ENCODE measurements at places on chromosomes 11 and 22. TPM values are rescaled to one million over a fixed set of nuclear protein-coding genes. Genes with fewer than 3 reads are reported as not detected.

Gene MS4A12
- not detected for total RNA-seq

Gene OR8G1
- not detected for total RNA-seq

Gene KIF18A
- 12.3 TPM for total RNA-seq

Gene SCUBE2
- total RNA-seq: 1.8 TPM

Gene XKR3
- not detected for total RNA-seq

Gene DCHS1
- 10.4 TPM for total RNA-seq

Gene CCDC81
- 7.7 TPM for total RNA-seq

Gene E2F8
- total RNA-seq: 0.92 TPM

Gene PATE2
- total RNA-seq: not detected

Gene SLC7A4
- not detected for total RNA-seq

Measured in smooth muscle cell of the umbilical artery (primary cell).